ENCODE measurements at places on chromosomes 7 and 10.
A peak's percentile ranks its signal among the peaks of the same experiment; 100 is the strongest.

DNA sequence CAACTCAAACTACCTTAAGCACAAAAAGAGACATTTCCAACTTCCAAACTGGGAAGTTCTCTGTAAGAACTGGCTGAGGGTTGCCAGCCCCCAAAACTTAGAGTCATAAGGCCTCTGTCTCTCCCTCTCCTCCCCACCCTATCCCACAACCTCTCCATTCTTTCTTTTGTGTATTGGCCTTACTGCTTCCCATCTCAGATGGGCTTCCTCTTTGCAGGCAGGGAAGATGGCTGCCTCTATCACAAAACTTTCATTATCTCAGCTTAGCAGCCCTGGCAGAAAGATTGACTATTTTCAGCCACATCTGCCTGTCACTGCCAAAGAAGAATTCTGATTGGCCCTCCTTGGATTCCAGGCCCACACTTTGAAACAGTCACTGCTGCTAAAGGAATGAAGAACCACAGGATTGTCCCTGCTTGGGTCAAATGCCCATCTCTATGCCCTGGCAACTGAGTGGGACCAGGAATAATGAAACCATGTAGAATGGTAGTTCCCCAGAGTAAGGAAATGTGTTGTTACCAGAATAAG, 58.0 kb upstream of the PRKAR2B start:
- DNase-seq: no peak

DNA sequence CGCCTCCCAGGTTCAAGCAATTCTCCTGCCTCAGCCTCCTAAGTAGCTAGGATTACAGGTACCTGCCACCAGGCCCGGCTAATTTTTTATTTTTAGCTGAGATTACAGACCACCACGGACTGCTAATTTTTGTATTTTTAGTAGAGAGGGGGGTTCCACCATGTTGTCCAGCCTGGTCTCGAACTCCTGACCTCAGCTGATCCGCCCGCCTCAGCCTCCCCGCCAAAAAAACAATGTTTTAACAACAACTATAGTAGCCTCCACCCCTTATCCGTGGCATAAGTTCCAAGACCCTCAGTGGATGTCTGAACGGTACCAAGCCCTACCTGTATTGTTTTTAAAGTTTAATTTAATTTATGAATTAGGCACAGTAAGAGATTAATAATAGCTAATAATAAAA, 48.2 kb downstream of the GNA12 start:
- peak; percentile 46 for DNase-seq

DNA sequence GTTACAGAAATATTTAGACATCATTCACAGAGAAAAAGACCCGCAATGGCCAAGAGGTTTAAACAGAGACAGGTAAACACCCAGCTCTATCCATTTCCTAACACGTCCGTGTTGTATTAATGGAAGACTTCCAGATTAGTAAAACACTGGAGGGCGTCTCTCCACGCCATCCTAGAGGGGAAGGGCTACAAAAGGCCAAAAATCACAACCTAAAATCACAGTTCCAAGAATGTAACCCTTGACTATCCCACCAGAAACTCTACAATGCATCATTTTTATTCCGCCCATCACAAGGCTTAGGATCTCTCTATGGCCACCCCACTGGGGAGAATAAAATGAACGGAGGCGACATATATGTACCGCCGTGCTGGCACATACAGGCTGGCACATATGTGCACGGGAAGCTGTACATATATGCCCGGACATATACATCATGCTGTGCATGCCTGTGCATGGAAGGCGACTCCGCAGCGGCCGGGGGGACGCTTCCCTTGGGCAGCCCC, 734 bp downstream of the PCLO start:
- DNase-seq: no peak

DNA sequence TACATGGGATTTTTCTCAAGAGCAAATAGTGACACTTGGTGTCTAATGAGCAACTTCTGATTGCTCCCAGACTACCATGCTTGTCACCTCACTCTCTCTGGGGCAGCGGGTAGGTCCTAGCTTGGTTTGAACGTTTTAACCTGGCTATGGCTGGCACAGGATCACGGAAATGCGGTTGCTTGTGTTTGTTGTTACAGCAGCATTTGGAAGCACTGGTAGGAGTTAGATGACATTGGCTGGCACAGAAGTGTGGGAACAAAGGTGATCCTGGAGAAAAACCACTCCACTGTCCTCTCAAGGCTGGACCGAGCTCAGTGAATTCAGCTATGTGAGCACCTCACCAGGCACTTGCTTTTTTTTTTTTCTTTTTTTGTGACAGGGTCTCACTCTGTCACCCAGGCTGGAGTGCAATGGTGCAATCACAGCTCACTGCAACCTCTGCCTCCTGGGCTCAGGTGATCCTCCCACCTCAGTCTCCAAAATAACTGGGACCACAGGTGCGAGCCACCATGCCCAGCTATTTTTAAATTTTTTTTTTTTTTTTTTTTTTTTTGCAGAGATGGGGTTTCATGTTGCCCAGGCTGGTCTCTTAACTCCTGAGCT, 3.5 kb upstream of the PFKFB3 start:
- no peak for DNase-seq

DNA sequence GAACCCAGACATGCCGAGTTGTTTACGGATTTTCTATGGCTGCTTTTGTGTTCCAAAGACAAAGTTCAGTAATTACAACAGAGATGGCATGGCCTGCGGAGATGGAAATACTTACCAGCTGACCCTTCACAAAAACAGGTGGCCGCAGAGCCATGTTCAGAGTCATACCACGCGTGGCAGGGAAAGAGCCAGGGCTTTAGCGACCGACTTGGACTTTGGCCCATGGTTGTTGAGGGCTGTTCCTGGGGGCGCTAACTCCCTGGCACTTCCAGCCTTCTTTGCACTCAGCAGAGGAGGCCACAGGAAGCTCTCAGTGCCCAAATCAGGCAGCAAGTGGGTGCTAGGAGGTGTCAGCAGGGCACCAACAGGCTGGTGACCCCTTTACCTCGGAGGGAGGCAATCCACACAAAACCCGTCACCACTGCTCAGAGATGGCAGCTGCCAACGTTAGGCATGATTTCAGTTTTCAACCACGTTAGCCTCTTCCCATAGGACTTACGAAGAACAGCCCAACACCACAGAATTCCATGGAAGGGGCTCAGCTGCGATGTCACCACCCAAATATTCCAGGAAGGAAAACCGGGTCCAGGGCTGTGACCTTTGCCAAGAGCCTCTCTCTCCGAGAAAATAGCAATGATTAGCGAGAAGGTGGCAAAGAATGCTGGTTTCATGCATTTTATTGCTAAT, 21.4 kb upstream of the CNPY1 start:
- no peak for DNase-seq

- DNase-seq: no peak
Observed at GRCh38 chr10:92014620-92015019, 91.0 kb downstream of the BTAF1 start.

DNA sequence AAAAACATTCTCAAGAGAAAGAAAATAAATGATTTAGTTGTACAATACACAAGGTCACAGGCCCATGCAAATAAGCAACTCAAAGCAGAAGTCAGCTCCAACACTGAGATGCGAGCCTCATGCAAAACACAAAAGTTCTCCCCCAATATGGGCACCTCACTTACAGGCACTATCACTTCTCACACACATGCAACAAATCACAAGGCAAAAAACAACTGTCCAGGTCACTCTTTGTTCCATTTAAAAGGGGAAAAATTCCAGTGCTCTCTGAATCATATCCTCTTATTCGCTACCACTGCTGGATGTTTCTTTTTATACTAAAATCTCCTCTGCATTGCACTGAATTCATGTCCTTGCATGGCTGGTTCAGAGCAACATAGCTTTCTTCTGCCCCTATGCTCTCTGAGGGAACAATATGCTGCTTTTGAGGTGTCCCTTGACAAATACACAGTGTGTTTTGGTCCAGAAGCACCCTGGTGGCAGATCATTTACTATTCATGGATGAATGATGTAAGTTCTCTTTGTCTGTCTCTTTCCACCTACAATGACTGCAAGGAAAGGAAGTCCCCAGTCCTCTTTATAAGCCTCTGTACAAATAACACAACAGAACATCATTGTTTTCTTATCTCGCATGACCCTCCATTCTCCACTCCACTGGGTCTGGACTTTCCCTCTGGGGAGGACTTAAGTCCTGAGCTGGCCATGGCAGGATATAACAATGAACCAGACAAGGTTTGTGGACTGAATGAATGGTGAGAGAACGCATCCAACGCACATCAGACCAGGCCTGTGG, 85.4 kb upstream of the GSDME start:
- DNase-seq: no peak

GRCh38 chr10:61629576-61629975, 33.2 kb upstream of the CABCOCO1 start:
- no peak for DNase-seq

DNA sequence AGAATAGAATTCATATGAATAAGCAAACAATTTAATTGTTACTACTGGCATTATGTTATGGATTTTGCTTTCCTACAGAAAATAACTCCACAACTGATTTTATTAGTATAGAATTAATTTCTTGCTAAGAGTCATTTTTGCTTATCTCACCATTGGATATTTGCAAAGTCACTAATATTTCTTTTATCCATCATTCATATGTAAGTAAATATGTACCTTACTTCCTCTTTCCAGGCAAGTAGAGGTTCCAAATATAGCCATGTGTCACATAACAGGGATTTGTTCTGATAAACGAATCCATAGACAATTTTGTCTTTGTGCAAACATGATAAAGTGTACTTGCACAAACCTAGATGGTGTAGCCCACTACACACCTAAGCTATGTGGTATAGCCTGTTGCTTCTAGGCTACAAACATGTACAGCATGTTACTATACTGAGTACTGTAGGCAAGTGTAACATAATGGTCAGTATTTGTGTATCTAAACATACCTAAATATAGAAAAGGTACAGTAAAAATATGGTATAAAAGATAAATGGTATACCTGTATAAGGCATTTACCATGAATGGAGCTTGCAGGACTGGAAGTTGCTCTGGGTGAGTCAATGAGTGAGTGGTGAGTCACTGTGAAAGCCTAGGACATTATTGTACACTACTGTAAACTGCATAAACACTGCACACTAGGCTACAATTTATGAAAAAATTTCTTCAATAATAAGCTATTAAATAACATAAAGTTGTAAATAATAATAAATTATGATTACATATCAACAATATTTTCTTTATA, 18.3 kb downstream of the KLLN start:
- no peak for DNase-seq

GRCh38 chr7:92833766-92834506, 2.4 kb downstream of the CDK6 start:
- DNase-seq: peak; percentile 88

GRCh38 chr10:125797994-125798662, 22.5 kb upstream of the MMP21 start:
- DNase-seq: no peak

DNA sequence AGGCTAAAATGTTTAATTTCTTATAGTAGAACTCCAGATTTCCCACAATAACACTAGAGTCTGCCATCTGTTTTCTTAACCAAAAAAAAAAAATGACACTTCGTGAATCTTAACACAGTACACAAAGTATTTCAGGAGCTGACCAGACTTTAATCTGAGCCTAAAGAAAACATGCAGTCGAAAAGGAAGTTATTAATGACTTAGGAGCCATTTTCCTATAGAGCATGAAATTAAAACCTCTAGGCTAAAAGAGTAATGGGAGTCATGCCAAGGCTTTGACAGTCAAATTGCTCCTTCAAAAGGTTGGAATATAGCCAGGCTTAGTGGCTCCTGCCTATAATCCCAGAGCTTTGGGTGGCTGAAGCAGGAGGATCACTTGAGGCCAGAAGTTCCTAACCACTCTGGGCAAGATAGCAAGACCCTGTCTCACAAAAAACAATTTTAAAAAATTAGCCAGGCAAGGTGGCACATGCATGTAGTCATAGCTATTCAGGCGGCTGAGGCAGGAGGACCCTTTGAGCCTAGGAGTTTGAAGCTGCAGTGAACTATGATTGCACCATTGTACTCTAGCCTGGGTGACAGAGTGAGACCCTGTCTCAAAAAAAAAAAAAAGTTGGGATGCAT, 13.6 kb downstream of the MICU1 start:
- no peak for DNase-seq

- peak; percentile 97 for DNase-seq
Observed at GRCh38 chr10:73965890-73966768, 31.8 kb upstream of the VCL start.

GRCh38 chr10:27345455-27345920, 104.9 kb upstream of the ACBD5 start:
- DNase-seq: no peak

DNA sequence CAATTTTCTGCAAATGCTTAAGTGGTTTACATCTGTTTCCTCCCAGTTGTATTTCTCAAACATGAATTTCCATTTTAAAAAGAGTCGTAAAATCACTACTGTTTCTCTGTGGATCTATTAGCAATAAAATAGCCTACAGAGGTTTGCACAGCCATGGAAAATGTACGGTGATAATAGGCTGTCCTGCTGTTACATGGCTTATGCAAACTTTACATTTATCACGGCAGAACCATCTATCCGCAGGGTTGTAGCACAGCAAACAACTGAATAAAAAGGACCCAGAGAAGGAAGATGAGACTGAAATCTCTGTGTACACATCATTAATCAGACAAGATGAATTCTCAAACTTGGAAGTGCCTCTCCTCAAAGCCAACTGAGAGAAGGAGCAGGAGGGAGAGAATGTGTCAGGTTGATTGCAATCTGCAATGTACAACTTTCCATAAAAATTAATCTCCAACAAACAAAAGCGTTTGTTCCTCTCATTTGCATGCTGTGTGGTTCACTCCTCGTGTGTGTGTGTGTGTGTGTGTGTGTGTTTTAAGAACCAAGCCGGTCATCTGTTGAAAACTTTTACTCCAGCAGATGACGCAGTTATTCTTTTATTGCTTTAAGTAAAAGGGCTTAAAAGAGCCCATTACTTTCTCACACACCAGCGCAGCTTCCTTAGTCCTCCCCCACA, 279.3 kb downstream of the SKAP2 start:
- DNase-seq: no peak
